ENCODE measurements at places on chromosomes 6 and 20.

DNA sequence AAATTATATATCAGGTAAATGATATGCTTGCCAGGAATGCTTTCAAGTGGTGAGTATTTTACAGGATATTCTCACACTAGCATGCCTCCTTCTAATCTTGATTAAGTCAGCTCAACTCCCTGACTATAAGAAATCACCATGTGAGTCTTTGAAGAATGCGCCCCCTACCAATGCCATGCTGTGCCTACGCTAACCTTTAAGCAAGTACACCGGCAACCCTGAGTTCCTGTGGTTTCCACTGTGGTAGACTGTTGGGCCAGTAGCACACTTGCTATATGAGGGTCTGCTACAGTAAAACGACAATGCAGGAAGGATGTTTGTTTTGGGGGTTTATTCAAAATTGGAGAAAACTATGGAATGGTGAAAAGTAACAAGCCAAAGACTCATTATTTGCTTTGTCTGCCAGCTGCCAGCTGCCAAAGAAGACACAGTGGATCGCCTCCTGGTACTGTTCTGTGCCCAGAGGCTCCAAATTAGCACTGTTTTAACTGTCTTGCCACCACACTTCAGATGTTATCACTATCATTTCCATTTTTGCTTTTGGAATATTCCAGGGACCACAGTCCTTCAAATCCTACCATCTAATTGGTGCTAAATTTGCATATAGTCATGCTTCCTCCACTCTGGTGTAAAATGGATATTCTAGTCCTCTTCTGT lies 333.5 kb downstream of the RNGTT start:
- DNase-seq: no peak

DNA sequence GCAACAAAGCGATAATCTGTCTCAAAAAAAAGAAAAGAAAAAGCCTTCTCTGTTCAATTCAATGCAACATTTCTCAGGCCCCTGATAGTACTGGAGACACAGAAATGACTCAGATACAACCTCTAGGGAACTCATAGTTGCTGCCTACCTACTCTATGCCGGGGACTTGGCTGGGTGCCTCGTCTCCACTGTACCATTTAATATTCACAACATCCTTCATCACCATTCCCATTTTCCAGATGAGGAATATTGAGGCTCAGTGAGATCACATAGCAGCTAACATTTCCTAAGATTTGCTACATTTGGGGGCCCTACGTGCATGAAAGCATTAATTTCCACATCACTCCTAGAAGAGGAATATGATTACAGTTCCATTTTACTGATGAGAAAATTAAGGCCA lies 7.5 kb downstream of the NOL4L start:
- DNase-seq: no peak

GRCh38 chr20:60754856-60755255 lies 497.2 kb upstream of the CDH4 start:
- DNase-seq: peak; percentile 72

DNA sequence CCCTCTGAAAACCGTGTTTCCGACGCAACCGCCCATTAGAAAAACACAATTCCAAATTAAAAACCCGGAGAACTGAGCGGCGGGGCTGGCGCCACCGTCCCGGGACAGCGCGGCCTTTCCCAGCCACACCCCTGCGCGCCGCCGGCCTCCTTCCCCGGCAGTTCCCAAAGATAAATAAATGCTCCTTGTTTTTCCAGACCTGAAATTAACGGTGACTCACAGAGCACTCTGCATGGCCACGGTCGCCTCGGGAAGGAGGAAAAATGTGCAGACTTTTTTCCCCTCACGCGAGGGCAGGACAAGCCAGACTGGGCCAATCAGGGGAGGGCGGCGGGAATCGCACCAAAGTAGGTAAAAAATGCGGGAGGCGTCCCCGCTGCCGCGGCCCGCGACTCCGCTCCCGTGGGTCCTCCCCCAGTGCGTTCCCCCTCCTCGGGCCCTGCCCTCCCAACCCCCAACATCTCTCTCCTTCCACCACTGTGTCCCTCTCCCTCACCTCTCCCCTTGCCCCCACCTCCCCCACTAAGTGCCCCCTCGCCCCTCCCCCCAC lies 828 bp upstream of the DSTN start:
- peak; percentile 87 for DNase-seq

DNA sequence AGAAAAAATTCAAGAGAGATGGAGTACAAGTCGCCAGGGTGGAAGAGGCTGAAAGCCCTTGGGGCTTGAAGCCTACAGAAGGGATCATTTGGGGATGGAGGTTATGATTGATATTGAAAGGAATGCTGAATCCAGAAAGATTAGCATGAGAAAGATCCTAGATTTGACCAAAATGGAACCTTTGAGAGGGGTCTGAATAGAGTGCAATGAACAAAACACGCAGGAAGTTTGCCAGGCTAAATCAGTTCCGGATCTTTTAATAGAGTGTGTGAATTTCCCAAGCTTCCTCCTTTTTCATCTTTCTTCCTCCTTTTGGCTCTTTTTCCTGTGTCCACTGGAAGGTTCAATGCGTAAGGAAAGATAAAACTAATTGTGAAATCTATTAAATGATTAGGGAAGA lies 15.3 kb downstream of the IPCEF1 start:
- DNase-seq: peak; percentile 15

- no peak for DNase-seq
These were observed 6.0 kb downstream of the HLA-C start for GRCh38 chr6:31265926-31266325.

- no peak for DNase-seq
These were observed 36.4 kb downstream of the TGM2 start for GRCh38 chr20:38128691-38129090.

DNA sequence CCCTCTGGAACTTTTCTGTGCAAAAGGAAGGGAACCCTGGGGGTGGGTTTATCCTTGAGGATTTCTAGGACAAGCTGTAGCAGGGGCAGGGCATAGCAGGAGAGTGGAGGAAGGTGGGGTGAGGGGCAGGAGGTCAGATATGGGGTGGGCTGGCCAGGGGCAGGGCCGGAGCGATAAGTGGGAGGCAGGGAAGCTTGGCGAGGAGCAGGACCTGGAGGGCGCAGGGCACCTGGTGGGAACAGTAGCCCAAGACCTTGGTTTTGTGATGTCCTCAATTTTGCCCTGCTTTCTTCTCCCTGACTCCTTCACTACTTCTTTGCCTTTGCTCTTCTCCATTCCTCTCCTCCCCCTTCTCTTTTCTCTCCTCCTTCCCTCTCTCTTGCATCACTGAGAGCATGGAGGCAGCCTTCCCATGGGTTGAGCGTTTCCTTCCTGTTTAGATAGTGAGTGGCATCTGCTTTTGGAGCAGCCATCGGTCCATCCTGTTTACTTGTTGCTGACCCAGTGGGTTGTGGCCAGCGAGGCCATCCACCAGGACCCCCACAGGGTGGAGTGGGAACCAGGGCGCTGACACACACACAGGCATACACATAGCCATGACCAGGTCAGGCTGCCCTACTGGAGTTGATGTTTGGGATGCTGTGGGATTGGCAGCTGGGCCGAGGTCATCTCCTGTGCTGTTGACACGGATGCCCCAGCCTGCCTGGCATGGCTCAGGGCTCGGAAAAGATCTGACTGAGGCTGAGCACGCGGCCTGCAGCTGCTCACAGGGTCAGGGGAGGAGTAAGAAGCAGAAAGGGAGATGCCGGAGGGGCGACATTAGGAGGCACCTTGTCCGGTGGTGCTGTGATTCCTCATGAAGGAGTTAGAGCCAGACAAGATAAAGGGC lies 121.0 kb upstream of the RNF24 start:
- DNase-seq: no peak
